ENCODE measurements at places on chromosomes 6 and 20. TPM values are rescaled to one million over a fixed set of nuclear protein-coding genes. Genes with fewer than 3 reads are reported as not detected.

- H3K4me1 ChIP-seq = peaks cover 10% of the 10 kb centered on the region
- no peak overlapping the region for H3K27ac ChIP-seq
- no peaks in the 10 kb centered on the region for H3K36me3 ChIP-seq
Measured at GRCh38 chr6:134287859-134288537, 29.9 kb downstream of the SGK1 start.

DNA sequence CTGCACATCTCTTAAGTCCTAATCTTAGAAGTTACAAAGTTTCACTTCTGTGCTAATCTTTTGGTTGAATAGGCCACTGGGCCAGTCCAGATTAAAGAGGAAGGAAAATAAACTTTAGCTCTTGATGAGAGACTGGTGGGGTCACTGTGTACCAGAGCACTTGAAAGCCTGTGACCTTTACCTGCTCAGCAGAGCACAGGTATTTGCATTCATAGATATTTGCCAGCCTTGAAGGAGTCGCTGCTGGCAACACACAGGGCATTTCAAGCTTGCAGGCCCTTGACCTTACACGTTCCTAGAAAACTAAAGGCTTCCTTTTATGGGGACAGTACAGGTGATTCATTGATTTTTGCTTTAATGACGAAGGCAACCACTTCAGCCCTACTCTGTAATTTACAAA, 108.4 kb upstream of the SLC22A23 start:
- H3K4me3 ChIP-seq = no peak overlapping the region
- H3K27ac ChIP-seq = no peak overlapping the region
- no peaks in the 10 kb centered on the region for H3K36me3 ChIP-seq
- DNase-seq = no peak

DNA sequence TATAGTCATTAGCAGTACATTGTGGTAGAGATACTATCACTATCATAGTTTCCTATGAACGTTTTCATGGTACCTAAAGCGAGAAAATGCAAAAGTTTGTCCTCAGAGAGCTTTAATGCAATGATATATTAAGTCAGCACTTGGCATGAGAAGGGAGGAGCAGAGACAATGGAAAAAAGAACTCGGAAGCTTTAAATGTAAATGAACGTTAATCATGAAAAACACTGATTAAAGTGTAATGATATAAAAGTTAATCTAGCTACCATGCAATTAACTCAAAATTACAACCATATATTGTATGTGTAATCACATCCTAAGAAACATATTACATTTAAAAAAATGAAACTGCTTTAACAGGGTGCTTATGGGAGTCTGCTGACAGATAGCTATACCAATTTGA, 282.7 kb downstream of the HDGFL1 start:
- peaks cover 4% of the 10 kb centered on the region for H3K4me1 ChIP-seq
- no peaks in the 10 kb centered on the region for H3K36me3 ChIP-seq
- H3K27ac ChIP-seq = no peak overlapping the region
- DNase-seq = no peak

DNA sequence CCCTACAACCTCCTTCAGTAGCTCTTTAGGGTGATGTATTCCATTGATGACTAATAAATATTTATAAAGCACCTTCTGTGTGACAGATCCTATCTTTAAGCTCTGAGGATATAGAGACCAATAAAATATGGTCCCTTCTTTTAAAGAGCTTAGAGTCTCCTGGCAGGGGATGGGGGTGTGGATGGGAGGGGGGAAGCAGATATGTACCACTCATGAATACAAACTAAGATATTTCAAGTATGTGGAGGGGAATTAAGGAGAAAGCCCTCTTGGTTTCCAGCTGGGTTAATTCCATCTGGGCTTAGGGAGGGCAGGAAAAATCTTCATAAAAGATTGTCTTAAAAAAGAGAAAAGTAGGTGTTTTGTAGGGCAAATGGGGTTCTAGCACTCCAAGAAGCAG, 21.6 kb upstream of the FBXO9 start:
- peak; percentile 26 for DNase-seq
- peak overlapping the region; percentile 35 for H3K27ac ChIP-seq
- no peaks in the 10 kb centered on the region for H3K36me3 ChIP-seq
- no peak overlapping the region for H3K4me3 ChIP-seq

- no peak overlapping the region for H3K27ac ChIP-seq
- no peaks in the 10 kb centered on the region for H3K27me3 ChIP-seq
- no peak for DNase-seq
- no peaks in the 10 kb centered on the region for H3K36me3 ChIP-seq
Measured at GRCh38 chr20:1287306-1287705, 21.2 kb downstream of the SNPH start.

GRCh38 chr6:46104209-46104608, 25.6 kb upstream of the ENPP4 start:
- H3K4me1 ChIP-seq = no peaks in the 10 kb centered on the region
- H3K36me3 ChIP-seq = 0 out of 2 replicates have a peak, but pooled peaks cover 7% of the 10 kb centered on the region
- DNase-seq = no peak
- H3K27me3 ChIP-seq = no peaks in the 10 kb centered on the region
- no peak overlapping the region for H3K27ac ChIP-seq

- no peak overlapping the region for H3K4me3 ChIP-seq
- no peak for DNase-seq
Measured at GRCh38 chr20:3297079-3297378, 58.0 kb upstream of the SLC4A11 start.

DNA sequence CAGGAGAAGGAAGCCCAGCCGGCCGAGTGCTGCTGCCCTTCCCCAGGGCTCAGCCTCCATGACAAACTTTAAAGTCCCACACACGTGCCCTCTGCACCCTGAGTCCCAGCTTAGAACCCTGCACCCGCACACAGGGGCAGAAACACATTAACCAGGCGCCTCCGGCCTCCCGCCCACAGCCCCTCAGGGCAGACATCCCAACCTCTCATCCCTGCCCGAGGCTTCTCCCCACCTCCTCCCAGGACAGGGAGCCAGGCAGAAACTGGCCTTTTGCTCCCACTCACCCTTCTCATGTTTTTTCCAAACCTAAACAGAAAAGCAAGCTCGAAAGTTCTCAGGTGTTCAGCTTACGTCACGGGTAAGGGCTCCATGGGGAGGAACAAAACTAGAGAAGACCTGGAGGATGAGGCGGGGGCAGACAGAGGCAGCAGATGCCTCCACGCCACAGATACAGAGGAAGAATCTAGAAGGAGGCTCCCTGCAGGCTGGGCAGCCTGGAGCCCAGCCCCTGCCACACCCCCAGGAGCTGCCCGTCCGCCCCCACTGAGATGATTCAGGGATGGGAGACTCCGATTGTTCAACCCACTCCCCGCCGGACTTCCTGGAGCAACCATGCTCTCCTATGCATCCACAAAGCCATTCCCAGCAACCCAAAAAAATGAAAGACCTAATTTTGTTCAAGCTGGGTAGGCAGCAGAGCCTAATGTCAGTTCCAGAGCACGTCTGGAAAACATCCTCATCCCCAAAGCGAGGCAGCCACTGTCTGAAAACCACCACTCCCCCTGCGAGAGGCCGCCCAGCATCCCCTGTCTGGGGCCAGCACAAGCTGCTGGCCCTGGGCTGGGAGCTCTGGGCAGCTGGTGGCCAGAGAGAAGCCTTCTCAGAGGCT, 8.8 kb downstream of the KCNQ2 start:
- peaks cover 4% of the 10 kb centered on the region for H3K4me1 ChIP-seq
- no peaks in the 10 kb centered on the region for H3K36me3 ChIP-seq
- no peak overlapping the region for H3K27ac ChIP-seq
- H3K27me3 ChIP-seq = no peaks in the 10 kb centered on the region
- no peak overlapping the region for H3K4me3 ChIP-seq
- DNase-seq = no peak

DNA sequence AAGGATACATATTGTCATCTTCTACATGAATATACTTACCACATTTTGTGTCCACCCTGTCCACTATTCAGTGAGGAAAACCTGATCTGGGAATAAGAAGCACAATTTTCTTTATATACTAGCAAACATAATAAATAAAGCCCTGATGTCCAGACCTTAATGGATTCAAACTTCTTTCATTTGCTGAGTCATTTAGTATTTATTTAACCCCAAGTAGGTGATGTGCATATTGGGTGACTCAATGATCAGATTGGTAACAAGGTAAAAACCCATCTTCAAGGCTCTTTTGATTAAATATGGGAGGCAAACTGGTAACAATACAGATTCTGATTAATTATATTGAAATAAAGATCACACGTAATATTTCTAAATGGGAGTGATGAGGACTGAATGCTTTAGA, 1159.8 kb upstream of the EYS start:
- no peak overlapping the region for H3K4me3 ChIP-seq
- H3K36me3 ChIP-seq = no peaks in the 10 kb centered on the region
- no peak overlapping the region for H3K27ac ChIP-seq
- H3K4me1 ChIP-seq = no peaks in the 10 kb centered on the region
- DNase-seq = no peak
- H3K27me3 ChIP-seq = no peaks in the 10 kb centered on the region

GRCh38 chr6:75752365-75752764, 3.3 kb downstream of the MYO6 start:
- peaks cover 19% of the 10 kb centered on the region for H3K27me3 ChIP-seq
- peaks cover 7% of the 10 kb centered on the region for H3K4me1 ChIP-seq
- H3K4me3 ChIP-seq = no peak overlapping the region
- no peak overlapping the region for H3K27ac ChIP-seq
- DNase-seq = no peak

DNA sequence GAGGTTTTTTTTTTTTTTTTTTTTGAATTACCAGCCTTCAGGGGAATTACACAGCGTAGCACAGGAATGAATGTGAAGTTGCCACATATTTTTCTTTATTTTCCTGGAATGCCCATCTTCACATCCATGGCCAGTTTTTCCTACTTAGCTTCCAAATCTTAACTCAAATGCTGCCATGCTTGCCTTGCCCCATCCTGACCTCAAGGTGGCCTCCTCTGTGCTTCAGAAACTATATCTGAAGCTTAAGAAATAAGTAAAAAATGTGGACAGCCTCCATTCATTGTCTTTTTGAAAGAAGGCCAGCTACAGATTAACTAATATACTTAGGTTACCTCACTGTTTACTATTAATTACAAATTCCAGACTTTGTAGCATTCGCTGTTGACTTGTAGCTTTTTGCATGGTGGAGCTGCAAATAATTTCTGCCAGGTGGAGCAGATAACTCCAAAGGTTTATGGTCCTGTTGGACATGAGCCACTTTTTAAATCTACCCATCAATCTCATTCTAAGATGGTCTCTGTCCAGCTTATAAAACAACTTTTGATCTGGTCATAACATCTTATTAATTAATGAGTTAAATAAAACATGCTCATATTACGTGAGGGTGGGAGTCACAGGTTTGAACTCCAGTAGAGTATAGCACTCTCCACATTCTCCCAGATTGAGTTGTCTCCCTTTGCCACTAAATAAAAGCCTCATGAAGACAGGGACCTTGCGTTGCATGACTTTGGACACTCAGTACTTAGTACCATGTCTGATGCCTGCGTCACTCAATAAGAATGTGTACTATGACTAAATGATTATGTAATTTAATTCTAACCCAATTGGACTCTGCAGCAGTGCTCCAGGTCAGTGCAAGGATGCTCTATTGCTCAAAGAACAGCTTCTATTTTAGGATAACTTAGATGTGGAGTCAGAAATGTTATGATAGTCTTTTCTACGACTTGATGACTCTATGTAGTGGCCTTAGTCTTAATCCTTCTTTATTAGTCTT, 678.6 kb upstream of the CITED2 start:
- no peak overlapping the region for H3K27ac ChIP-seq
- no peak overlapping the region for H3K4me3 ChIP-seq
- no peaks in the 10 kb centered on the region for H3K27me3 ChIP-seq
- H3K36me3 ChIP-seq = no peaks in the 10 kb centered on the region
- H3K4me1 ChIP-seq = peaks cover 23% of the 10 kb centered on the region

GRCh38 chr20:50625986-50626677, 65.2 kb downstream of the RIPOR3 start:
- H3K27me3 ChIP-seq = no peaks in the 10 kb centered on the region
- H3K27ac ChIP-seq = 0 out of 2 replicates have a peak overlapping the region, but pooled peaks have one; percentile 50
- DNase-seq = peak; percentile 95
- H3K4me1 ChIP-seq = peaks cover 5% of the 10 kb centered on the region

GRCh38 chr6:142218446-142218845, 71.4 kb downstream of the VTA1 start:
- no peak overlapping the region for H3K4me3 ChIP-seq
- H3K27ac ChIP-seq = no peak overlapping the region
- H3K27me3 ChIP-seq = no peaks in the 10 kb centered on the region
- H3K4me1 ChIP-seq = no peaks in the 10 kb centered on the region
- H3K36me3 ChIP-seq = peaks cover 6% of the 10 kb centered on the region

- H3K27ac ChIP-seq = no peak overlapping the region
- no peak for DNase-seq
Measured at GRCh38 chr20:56487216-56487615, 18.8 kb downstream of the RTF2 start.

Gene TSBP1
- not detected for total RNA-seq

Gene NFATC2
- total RNA-seq = 0.39 TPM

Gene LRRC73
- total RNA-seq = 0.08 TPM

Gene TDRD6
- 0.14 TPM for total RNA-seq

Gene BPIFB4
- total RNA-seq = not detected

Gene CEP85L
- total RNA-seq = 13.4 TPM

Gene CLPSL1
- total RNA-seq = not detected
